ENCODE measurements at places on chromosomes 16 and 17. TPM values are rescaled to one million over a fixed set of nuclear protein-coding genes. Genes with fewer than 3 reads are reported as not detected.

- no peaks in the 10 kb centered on the region for H3K27me3 ChIP-seq
- H3K36me3 ChIP-seq, result no peaks in the 10 kb centered on the region
- no peak overlapping the region for H3K4me3 ChIP-seq
These were observed 183.5 kb downstream of the PHKB start for GRCh38 chr16:47644661-47645060.

GRCh38 chr17:28402224-28402630 is 3.8 kb downstream of the SLC46A1 start:
- peaks cover 20% of the 10 kb centered on the region for H3K36me3 ChIP-seq
- H3K27me3 ChIP-seq, result no peaks in the 10 kb centered on the region
- H3K4me1 ChIP-seq, result peaks cover 4% of the 10 kb centered on the region
- no peak overlapping the region for H3K27ac ChIP-seq
- no peak for DNase-seq

DNA sequence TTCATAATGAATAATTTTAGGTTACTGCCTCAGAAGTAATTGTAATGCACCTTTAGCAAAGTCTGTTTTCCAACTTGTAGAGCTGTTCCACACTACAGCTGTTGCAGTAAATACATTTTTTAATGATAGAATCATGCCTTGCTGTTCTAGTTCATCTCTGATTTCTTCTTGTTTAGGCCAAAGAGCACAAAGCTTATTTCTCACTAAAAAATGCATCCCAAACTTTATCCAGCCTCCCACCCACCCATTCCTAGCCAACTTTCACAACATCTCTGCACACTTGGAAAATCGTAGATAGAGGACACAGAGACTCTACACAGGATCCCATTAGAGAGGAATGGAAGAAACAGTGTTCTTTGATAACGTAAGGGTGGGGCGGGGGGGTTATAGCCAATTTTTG is 252.2 kb upstream of the DYNLRB2 start:
- no peak overlapping the region for H3K4me3 ChIP-seq
- H3K27ac ChIP-seq, result no peak overlapping the region
- H3K4me1 ChIP-seq, result no peaks in the 10 kb centered on the region
- H3K36me3 ChIP-seq, result no peaks in the 10 kb centered on the region

DNA sequence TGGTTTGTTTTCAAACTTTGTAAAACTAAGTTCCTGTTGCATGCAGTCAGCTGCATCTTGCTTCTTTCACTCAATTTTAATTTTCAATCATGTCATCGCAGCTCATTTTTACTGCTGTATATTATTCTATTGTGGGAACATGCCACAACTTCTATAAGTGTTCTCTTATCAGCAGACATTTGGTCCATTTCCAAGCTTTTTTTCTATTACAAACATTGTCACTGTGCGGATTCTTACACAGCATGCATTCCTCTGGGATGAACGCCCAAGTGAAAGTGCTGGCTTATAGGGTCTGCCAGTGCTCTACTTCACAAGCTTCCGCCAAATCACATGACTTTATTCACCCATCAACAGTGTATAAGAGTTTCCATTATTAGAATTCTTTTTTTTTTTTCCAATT is 22.7 kb downstream of the GINS3 start:
- DNase-seq, result no peak
- peaks cover 13% of the 10 kb centered on the region for H3K4me1 ChIP-seq
- no peak overlapping the region for H3K27ac ChIP-seq
- no peaks in the 10 kb centered on the region for H3K27me3 ChIP-seq
- H3K4me3 ChIP-seq, result no peak overlapping the region

- H3K27ac ChIP-seq, result peak overlapping the region; percentile 40
- H3K36me3 ChIP-seq, result no peaks in the 10 kb centered on the region
- peak; percentile 94 for DNase-seq
- peaks cover 16% of the 10 kb centered on the region for H3K4me1 ChIP-seq
- no peak overlapping the region for H3K4me3 ChIP-seq
These were observed 27.1 kb upstream of the IL21R start for GRCh38 chr16:27374804-27375425.

- H3K27me3 ChIP-seq, result no peaks in the 10 kb centered on the region
- no peak overlapping the region for H3K4me3 ChIP-seq
- H3K4me1 ChIP-seq, result peaks cover 13% of the 10 kb centered on the region
- H3K27ac ChIP-seq, result no peak overlapping the region
- H3K36me3 ChIP-seq, result no peaks in the 10 kb centered on the region
- DNase-seq, result peak; percentile 35
These were observed 6.4 kb upstream of the FOXJ1 start for GRCh38 chr17:76147211-76148014.

DNA sequence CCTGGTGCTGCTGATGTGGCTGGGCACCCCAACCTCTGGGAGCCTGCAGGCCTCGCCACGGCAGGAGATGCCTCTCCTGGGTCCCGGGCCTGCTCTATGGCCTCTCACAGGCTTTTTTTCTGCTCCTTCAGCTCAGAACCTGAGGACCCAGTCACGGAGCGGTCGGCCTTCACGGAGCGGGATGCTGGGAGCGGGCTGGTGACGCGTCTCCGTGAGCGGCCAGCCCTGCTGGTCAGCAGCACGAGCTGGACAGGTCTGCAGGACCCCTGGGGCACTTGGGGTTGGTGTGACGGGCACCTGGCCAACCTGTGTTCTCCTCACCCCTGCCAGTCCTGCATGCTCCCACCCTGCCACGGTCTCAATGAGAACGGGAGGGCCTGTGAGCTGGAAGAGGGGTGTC is 7.0 kb downstream of the ALG1 start:
- no peak for DNase-seq
- H3K27me3 ChIP-seq, result no peaks in the 10 kb centered on the region
- H3K36me3 ChIP-seq, result peaks cover 11% of the 10 kb centered on the region
- H3K4me3 ChIP-seq, result no peak overlapping the region
- no peak overlapping the region for H3K27ac ChIP-seq

DNA sequence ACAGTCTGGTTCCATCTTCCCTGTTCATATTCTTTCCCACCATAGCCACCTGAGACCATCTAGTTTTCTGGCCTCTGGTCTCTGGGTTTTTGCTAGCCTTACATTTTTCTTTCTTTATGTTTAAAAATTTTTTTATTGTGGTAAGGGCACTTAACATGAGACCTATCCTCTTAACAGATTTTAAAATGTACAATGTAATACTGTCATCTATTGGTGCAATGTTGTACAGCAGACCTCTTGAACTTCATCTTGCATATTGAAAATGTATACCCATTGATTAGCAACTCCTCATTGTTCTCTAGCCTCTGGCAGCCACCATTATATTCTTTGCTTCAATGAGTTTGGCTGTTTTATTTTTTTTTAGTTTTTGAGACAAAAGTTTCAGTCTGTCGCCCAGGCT is 39.2 kb downstream of the ITGAM start:
- no peak overlapping the region for H3K4me3 ChIP-seq
- no peak for DNase-seq
- no peaks in the 10 kb centered on the region for H3K4me1 ChIP-seq
- H3K27ac ChIP-seq, result no peak overlapping the region
- peaks cover 11% of the 10 kb centered on the region for H3K27me3 ChIP-seq

DNA sequence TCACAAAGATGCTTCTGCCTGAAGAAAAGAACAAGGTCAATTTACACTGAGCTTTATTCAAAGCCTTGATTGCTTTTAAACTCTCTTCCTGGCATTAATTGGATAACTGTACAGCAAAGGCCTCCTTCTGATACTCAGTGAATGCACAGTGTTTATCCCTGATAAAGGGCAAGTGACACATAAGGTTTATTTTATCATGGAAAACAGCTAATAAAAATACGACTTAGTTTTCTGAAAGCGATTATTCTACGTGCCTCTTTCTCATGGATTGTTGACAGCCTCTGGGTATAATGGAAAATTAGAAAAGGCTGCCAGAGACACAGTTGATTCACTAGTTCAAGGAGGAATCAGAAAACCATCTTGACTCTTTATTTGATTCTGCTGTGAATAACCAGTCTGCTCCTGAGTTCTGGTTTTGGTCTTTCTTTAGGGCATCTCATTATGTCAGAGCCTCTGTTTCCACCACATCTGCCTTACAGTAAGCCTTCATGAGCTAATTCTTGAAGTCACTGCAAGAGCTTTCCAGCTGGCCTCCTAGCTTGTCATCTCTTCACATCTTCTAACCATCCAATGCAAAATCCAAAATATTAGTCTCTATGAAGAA is 212.9 kb downstream of the CNTNAP4 start:
- H3K4me3 ChIP-seq, result no peak overlapping the region
- no peak for DNase-seq
- H3K36me3 ChIP-seq, result no peaks in the 10 kb centered on the region
- H3K4me1 ChIP-seq, result no peaks in the 10 kb centered on the region
- no peak overlapping the region for H3K27ac ChIP-seq

GRCh38 chr17:4648741-4649140 is 7.3 kb upstream of the ALOX15 start:
- H3K36me3 ChIP-seq, result no peaks in the 10 kb centered on the region
- H3K27me3 ChIP-seq, result no peaks in the 10 kb centered on the region
- H3K4me1 ChIP-seq, result no peaks in the 10 kb centered on the region
- H3K27ac ChIP-seq, result no peak overlapping the region
- no peak overlapping the region for H3K4me3 ChIP-seq
- DNase-seq, result no peak

DNA sequence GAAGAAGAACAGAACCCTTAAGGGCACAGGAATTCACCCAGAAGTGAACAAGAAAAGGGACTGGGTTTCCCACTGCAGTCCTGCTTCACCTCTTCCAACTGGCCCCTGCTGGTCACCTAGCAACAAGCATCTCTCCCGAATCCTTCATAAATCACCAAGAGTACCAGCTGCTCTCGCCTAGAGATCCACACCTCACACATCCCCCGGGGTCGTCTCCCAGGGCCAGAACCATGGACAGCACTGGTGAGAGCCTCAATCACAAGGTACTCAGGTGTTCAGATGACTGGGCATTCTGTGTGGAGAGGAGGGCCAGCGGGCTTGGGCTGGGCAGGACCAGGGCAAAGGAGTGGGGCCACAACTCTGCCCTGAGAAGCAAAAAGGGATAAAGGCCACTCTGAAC is 65.9 kb downstream of the CCT6B start:
- H3K27me3 ChIP-seq, result peaks cover 62% of the 10 kb centered on the region
- DNase-seq, result no peak
- H3K4me3 ChIP-seq, result no peak overlapping the region
- H3K4me1 ChIP-seq, result no peaks in the 10 kb centered on the region
- no peaks in the 10 kb centered on the region for H3K36me3 ChIP-seq
- H3K27ac ChIP-seq, result no peak overlapping the region

DNA sequence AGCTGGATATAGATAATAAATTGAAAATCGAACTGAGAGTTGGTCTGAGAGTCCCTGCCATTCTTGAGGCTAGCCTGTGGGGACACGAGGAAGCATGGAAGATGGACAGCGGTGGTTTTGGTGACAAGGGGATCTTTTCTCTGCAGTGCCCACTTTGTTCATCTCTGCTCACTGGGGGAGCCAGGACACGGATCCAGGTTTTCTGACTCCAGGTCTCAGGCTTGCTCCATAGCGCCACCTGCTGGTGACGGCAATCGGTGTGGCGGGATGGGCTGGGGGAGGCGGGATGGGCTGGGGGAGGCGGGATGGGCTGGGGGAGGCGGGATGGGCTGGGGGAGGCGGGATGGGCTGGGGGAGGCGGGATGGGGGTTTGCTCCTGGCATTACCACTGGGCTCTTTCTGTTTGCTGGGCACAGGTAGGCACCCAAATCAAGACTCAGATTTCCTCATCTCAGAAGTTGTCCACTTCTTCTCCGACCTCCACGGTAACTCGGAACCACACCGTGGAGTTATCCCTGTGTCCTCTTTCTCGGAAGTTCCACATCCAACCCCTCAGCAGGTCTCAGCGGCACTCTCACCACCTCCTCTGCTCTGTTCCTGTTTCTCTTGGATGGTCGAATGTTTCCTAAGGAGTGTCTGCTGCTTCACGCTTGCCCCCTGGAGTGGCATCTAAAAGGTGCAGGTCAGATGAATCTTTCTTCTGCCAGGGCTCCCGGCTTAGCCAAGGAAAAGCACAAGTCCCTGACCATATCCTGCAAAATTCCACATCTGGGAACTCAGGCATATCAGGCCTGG is 142.4 kb downstream of the CYLD start:
- no peaks in the 10 kb centered on the region for H3K4me1 ChIP-seq
- H3K27ac ChIP-seq, result no peak overlapping the region
- 0 out of 2 replicates have a peak, but pooled peaks cover under 1% of the 10 kb centered on the region for H3K27me3 ChIP-seq
- H3K36me3 ChIP-seq, result no peaks in the 10 kb centered on the region
- DNase-seq, result no peak
- H3K4me3 ChIP-seq, result no peak overlapping the region

DNA sequence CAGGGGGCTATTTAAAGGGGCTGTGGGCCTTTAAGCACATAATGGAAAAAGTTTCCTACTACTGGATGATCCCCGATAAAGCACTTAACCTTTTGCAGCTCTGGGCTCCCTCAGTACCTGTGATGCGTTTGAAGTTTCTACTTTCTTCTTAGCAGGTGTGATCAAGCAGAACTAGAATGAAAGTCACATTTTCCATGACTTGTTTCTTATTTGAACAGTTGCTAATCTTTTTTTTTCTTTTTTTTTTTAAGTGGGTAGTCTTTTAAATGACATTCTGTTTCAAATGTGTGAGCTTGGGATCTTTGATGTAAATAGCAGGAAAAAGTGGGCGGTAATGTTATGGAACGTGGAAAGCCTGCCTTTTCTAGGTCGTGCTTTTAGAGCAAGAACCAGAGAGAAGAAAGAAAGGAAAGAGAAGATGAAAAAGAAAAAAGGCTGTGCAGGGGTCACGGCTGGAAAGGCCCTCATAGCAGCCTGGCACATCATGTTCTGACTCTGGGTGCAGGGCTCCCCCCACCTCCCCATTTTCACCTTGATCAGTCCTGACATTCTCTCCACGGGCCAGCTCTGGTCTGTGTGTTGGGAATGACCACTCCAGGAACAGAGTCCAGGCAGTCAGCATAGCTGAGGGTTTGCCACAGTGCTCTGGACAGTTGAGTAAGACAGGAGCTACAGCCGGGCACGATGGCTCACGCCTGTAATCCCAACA is 150.6 kb downstream of the CLEC16A start:
- H3K27ac ChIP-seq, result peak overlapping the region; percentile 86
- no peaks in the 10 kb centered on the region for H3K36me3 ChIP-seq
- peaks cover 62% of the 10 kb centered on the region for H3K4me1 ChIP-seq
- DNase-seq, result no peak
- no peaks in the 10 kb centered on the region for H3K27me3 ChIP-seq

GRCh38 chr16:80893686-80894085 is 89.3 kb upstream of the CDYL2 start:
- peaks cover 11% of the 10 kb centered on the region for H3K27me3 ChIP-seq
- H3K36me3 ChIP-seq, result no peaks in the 10 kb centered on the region
- no peak for DNase-seq
- no peaks in the 10 kb centered on the region for H3K4me1 ChIP-seq
- no peak overlapping the region for H3K4me3 ChIP-seq

DNA sequence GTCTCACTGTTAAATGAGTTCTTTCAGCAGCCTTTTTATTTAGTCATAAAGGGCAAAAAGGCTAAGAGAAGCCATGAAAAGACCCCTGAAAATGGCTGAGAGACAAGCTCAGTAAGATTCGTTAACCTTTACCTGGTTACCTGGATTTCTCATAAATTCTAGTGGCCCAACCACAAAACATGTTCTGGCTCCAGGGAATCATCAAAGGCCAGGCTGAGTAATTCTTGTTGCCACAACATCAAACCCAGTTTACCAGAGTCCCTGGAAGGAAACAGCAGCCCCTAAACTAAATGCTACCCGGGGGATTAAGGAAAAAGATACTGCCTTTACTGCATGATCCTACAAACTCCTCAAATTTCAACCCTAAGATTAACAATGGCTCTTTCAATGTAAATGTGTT is 15.8 kb downstream of the CYTH1 start:
- H3K4me3 ChIP-seq, result no peak overlapping the region

BTBD17 gene
- not detected for total RNA-seq

CES1 gene
- 1.8 TPM for total RNA-seq

OR2C1 gene
- total RNA-seq, result not detected

SP6 gene
- 10.8 TPM for total RNA-seq

SECTM1 gene
- 6.8 TPM for total RNA-seq

ABCC11 gene
- 0.54 TPM for total RNA-seq

PRKCB gene
- total RNA-seq, result 0.89 TPM

SNAI3 gene
- 2.2 TPM for total RNA-seq

FZD2 gene
- 12.8 TPM for total RNA-seq

CX3CL1 gene
- total RNA-seq, result 0.15 TPM

All from HCT116 (cell line).